ENCODE measurements at places on chromosomes 1 and 21. TPM values are rescaled to one million over a fixed set of nuclear protein-coding genes. Genes with fewer than 3 reads are reported as not detected.

RASAL2 gene
- 42.5 TPM for total RNA-seq

ARF1 gene
- total RNA-seq = 340 TPM

GRCh38 chr1:225999227-225999911 is at the start of gene SDE2:
Gene SDE2 (minus strand): TSS chr1:225999343. CDS start chr1:225999312, 31 bp downstream.
- H3K27ac ChIP-seq = peak within 1 kb of the TSS; percentile 96
- H3K27me3 ChIP-seq = no peaks in the 10 kb centered on the region
- no peaks in the 10 kb centered on the region for H3K36me3 ChIP-seq
- H3K4me1 ChIP-seq = peaks cover 5% of the 10 kb centered on the region

DNA sequence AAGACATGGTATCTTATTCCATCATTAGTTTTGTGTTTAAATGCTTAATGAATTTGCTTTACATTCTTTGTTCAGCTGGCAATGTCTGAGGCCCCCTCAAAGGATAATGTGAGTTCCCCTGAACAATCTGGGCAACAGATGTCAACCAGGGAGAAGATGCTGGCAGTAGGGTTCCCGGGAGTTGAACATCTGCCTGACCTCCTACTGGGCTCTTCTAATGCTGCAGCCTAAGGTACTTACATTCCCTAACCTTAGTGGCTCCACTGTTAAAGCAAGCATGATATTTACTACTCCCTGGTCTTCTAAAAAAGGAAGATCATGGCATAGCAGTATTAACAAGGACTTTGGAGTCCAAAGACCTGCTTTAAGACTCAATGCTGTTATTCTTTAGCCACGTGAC is 574.9 kb upstream of the NR5A2 start:
- no peak for DNase-seq
- H3K27me3 ChIP-seq = no peaks in the 10 kb centered on the region
- H3K4me1 ChIP-seq = no peaks in the 10 kb centered on the region

DNA sequence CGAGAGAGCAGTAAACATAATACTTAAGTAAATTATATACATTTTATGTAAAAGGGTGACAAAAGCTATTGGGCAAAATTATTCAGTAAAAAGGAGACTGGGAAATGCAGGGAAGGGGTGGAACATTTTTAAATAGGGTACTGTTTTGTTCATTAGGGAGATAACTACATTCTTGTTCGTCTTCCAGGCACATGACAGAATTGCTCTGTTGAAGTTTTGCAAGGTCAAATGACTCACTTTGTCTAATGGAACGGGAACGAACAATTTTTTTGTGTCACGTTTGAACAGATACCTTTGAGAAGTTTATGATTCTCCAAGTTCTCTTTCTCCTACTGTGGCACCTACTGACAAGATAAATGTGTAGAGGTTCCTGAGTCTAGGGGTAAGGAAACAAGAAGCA is 382.3 kb upstream of the ZRANB2 start:
- no peaks in the 10 kb centered on the region for H3K4me1 ChIP-seq
- H3K27ac ChIP-seq = no peak overlapping the region
- no peaks in the 10 kb centered on the region for H3K36me3 ChIP-seq
- DNase-seq = no peak

- DNase-seq = no peak
- H3K36me3 ChIP-seq = no peaks in the 10 kb centered on the region
- H3K27me3 ChIP-seq = no peaks in the 10 kb centered on the region
- H3K27ac ChIP-seq = no peak overlapping the region
Measured at GRCh38 chr1:226123212-226123560, 60.7 kb downstream of the H3-3A start.

GRCh38 chr1:187445066-187445465 is 616.3 kb downstream of the PLA2G4A start:
- no peaks in the 10 kb centered on the region for H3K36me3 ChIP-seq
- no peaks in the 10 kb centered on the region for H3K4me1 ChIP-seq
- no peak for DNase-seq
- H3K4me3 ChIP-seq = no peak overlapping the region
- H3K27me3 ChIP-seq = no peaks in the 10 kb centered on the region
- no peak overlapping the region for H3K27ac ChIP-seq

DNA sequence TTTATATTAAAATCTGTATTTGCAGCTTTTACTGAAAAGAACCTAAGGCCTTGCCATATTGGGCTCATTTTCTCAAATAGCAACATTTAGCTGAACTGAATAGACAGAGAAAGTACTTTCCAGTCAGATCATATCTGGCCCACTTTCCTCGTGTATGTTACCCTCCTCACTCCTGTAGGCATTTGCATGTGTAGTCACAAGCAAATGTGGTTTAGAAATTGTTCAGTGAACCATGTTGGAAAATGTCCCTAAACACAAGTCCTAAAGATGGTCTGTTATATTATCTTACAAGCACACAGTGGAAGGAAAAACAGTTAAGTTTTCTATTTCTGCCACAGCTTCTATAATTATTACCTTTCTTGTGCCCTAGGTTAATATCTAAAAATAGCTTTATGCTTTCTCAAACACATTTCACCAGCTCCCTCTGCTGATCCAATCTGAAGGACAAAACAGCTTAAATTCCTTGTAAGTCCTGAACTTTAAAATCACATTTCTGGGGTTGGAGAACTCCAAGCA is 606 bp upstream of the FMO4 start:
- H3K4me3 ChIP-seq = no peak overlapping the region
- no peaks in the 10 kb centered on the region for H3K4me1 ChIP-seq
- no peaks in the 10 kb centered on the region for H3K36me3 ChIP-seq
- H3K27me3 ChIP-seq = no peaks in the 10 kb centered on the region
